ENCODE measurements at places on chromosomes 4 and X.

DNA sequence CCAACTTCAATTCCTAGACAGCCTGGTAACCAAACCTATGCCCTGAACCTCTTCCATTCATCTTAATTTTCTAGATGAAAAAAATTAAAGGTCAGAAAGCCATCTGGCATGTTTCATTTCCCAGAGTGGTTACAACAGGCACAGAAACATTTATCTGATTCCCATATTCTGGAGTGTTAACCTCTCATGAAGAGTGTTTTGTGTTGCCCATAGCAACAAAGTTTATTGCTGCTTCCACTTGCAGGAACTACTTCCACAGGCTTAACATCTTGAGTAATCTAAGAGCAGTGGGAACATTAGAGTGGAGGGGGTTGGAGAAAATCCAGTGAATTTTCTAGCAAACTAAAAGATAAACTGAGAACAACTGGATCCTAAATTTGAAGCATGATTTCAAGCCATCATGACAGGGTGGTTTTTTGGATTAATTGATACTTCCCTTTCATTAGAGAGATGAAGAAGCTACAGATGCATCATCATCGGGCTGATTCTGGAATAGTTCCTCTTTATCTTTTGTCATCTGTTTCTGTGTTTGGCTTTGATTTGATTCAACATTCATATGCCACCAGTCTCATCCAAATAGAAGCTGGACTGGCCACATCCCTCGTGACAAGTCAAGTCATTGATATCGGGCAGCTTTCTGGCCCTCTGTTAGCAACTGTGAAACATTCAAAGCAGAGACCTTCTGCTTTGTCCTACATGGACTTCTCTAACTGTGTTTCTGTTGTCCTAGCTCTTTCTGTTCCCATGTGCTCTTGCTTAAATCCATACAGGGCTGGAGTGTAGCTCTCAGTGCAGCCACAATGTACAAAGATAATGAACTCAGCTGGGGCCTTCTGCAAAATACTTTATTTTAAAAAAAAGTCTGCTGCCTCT, 167.3 kb downstream of the MID1IP1 start:
- DNase-seq, result no peak

DNA sequence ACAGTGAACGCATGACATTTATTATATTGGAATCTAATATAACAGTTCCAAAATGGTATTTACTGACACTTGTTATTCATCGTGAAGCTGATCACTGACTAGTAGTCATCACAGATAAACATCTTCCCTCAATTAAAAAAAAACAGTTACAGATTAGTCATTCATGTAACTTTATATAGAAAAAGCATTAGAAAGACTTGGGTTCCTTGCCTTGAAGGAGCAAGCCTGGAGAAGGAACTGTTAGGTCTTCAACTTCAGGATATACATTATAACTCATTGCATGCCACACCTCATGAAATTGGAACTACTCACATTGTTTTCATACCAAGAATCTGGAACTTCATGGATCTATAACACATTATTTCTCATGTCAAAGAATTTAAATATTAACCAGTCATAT, 317.7 kb downstream of the CCSER1 start:
- peak; percentile 64 for DNase-seq

- no peak for DNase-seq
These were observed 796.8 kb downstream of the ARAP2 start for GRCh38 chr4:35447474-35447873.

DNA sequence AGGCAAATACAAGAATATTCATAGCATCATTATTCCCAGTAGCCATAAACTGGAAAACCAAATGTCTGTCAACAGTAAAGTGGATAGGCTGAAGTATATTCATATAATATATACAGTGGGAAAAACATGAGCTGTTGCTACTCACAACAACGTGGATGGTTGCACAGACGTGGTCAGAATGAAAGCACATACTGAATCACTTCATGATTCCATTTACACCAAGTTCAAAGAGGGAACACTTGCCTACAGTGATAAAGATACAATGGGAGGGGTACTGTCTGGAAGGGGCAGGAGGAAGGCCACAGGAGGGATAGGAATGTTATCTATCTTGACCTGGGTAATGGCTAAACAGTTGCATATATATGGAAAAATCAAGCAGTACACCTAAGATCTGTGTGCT, 25.3 kb downstream of the APBB2 start:
- DNase-seq, result no peak

DNA sequence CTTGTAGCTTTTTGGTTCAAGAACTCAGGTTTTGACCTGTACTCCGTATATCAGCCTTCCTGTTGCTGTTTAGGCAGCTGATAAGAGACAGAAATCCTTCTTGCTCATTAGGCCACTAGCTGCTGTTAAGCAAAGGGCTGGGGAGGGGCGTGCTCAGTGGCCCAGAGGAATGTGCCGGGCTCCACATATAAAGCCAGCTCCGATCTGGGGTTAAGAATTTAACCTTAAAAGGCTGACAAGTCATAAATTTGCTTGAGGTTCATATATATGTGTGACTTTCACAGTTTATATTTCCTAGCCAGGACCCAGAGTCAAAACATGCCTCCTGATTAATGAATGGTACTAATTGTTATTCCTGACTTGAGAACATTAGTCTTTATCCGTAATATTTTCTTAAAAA, 15.3 kb downstream of the GPC3 start:
- DNase-seq, result no peak

DNA sequence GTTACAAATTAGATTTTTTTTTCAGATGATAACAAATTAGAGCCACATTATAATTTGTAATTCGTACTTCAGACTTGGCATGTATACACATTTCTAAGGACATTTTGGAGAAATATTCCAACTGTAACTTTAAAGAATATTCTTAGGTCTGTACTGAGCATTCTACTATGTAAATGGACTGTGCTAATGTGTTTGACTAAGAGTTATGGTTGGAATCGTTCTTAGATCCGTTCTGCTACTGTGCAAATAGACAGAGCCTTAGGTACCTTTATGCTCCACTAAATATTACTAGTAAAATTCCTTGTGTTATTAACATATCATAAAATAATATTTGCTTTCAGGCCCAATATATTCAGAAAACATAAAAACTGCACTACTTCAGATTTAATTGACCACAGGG, 1180.0 kb upstream of the TENM3 start:
- no peak for DNase-seq

- no peak for DNase-seq
These were observed 588.3 kb downstream of the SPRY1 start for GRCh38 chr4:123984886-123985285.

DNA sequence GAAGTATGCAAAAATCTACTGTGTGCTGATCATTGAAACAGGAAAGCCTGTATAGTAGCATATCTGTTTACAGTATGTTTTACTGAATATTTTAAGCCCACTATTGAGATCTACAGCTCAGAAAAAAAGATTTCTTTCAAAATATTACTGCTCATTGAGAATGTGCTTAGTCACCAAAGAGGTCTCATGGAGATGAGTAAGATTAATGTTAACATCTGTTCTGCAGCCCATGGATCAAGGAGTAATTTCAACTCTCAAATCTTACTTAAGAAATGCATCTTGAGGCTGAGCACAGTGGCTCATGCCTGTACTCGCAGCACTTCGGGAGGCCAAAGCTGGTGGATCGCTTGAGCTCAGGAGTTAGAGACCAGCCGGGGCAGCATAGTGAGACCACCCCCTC, 3.3 kb downstream of the RNF4 start:
- no peak for DNase-seq

All from HS-27A (cell line).